ENCODE measurements at places on chromosomes 2 and 18. TPM values are rescaled to one million over a fixed set of nuclear protein-coding genes. Genes with fewer than 3 reads are reported as not detected.

The HOXD10 gene
- total RNA-seq, result 2.7 TPM

The LRRTM1 gene
- 1.2 TPM for total RNA-seq

The DHRS9 gene
- total RNA-seq, result 2.4 TPM

The RAPGEF4 gene
- 22.5 TPM for total RNA-seq

The DOK1 gene
- 19.3 TPM for total RNA-seq

The TDRD15 gene
- total RNA-seq, result 8.4 TPM

The FAP gene
- total RNA-seq, result 2.6 TPM

The CYTIP gene
- 9.1 TPM for total RNA-seq

The KIF1A gene
- total RNA-seq, result 37.0 TPM

DNA sequence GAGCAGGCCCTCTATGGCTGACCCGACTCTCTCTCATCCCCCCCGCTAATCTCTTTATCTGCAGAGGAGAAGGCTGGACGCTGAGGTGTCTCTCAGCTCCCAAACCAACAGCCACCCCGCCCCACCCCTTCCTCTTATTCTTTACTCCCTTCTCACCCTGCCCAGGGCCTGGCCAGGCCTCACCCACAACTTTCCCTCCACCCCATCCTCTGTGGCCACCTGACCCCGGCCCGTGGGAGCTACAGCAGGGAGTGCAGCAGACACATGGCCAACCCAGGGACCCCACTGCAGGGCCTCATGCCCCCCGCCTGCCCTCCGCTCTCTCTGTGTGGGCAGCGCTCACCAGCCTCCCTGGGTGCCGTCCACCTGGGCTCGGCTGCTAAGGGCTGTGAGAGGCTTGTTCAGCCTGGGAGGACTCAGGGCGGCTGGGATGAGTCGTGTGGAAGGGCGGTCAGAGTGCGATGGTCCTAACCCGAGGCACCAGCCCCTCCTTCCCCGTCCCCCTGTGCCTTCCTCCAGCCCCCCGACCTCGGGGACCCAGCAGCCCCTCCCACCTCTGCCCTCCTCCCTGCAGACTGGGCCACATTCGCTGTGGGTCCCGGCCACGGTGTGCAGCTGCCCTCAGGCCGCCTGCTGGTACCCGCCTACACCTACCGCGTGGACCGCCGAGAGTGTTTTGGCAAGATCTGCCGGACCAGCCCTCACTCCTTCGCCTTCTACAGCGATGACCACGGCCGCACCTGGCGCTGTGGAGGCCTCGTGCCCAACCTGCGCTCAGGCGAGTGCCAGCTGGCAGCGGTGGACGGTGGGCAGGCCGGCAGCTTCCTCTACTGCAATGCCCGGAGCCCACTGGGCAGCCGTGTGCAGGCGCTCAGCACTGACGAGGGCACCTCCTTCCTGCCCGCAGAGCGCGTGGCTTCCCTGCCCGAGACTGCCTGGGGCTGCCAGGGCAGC lies 6.8 kb downstream of the NEU4 start:
- peak; percentile 14 for DNase-seq
- no peak overlapping the region for H3K4me3 ChIP-seq
- H3K27ac ChIP-seq, result no peak overlapping the region
- no peaks in the 10 kb centered on the region for H3K27me3 ChIP-seq
- H3K4me1 ChIP-seq, result peaks cover 9% of the 10 kb centered on the region
- H3K36me3 ChIP-seq, result no peaks in the 10 kb centered on the region

DNA sequence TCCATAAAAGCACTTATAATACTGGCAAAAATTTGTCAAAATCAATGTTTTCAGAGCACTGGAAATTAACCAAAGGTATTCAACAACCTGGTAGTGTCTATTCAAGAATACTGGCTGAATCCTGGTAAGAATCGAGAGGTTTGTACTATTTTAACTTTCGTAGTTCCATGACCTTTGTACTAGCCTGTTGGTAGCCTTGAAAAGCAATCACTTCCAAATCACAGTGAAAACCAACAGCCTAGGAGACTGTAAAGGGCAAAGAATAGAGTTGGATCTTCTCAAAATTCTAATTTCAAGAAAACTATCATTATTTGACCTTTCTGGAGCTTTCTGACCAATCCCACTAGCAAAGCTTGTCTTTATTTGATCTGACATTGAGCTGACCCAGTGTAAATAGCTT lies 64.8 kb upstream of the CCDC178 start:
- H3K27ac ChIP-seq, result no peak overlapping the region
- H3K27me3 ChIP-seq, result no peaks in the 10 kb centered on the region
- no peaks in the 10 kb centered on the region for H3K36me3 ChIP-seq
- no peak overlapping the region for H3K4me3 ChIP-seq
- no peak for DNase-seq
- no peaks in the 10 kb centered on the region for H3K4me1 ChIP-seq

DNA sequence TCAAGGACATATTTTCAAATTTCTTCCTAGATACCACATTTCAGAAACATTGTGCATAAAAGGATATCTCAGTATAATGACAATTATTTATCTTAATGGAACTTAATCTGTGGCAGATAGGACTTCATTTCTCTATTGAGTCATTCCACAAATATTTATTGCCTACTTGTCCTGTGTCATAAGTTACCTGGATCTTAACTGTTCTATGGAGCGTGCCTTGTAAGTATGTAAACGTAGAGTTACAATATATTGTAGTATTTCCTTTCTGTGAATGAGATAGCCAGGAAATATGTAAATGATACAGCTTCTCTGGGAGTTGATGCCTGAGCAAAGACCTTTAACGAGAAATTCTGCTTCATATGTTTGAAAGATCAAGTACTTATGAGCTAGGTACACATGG lies 2.5 kb downstream of the AGFG1 start:
- DNase-seq, result no peak
- H3K27me3 ChIP-seq, result no peaks in the 10 kb centered on the region
- H3K27ac ChIP-seq, result no peak overlapping the region
- peaks cover 15% of the 10 kb centered on the region for H3K4me1 ChIP-seq

GRCh38 chr2:79004680-79005079 lies 20.8 kb upstream of the REG3G start:
- no peak for DNase-seq
- H3K4me1 ChIP-seq, result no peaks in the 10 kb centered on the region
- H3K27ac ChIP-seq, result no peak overlapping the region
- H3K4me3 ChIP-seq, result no peak overlapping the region
- H3K27me3 ChIP-seq, result no peaks in the 10 kb centered on the region

- H3K27ac ChIP-seq, result peak overlapping the region; percentile 42
- no peaks in the 10 kb centered on the region for H3K27me3 ChIP-seq
- H3K4me1 ChIP-seq, result peaks cover 14% of the 10 kb centered on the region
- peak; percentile 67 for DNase-seq
Observed at GRCh38 chr18:58847383-58848071, 17.1 kb upstream of the ZNF532 start.

- H3K36me3 ChIP-seq, result no peaks in the 10 kb centered on the region
- DNase-seq, result no peak
- no peak overlapping the region for H3K27ac ChIP-seq
- H3K4me1 ChIP-seq, result no peaks in the 10 kb centered on the region
- no peak overlapping the region for H3K4me3 ChIP-seq
Observed at GRCh38 chr2:163580757-163581156, 155.1 kb downstream of the FIGN start.

- H3K36me3 ChIP-seq, result no peaks in the 10 kb centered on the region
- H3K4me3 ChIP-seq, result no peak overlapping the region
- H3K4me1 ChIP-seq, result no peaks in the 10 kb centered on the region
- H3K27me3 ChIP-seq, result no peaks in the 10 kb centered on the region
- DNase-seq, result no peak
- H3K27ac ChIP-seq, result no peak overlapping the region
Observed at GRCh38 chr2:28438532-28439063, 45.9 kb downstream of the FOSL2 start.

DNA sequence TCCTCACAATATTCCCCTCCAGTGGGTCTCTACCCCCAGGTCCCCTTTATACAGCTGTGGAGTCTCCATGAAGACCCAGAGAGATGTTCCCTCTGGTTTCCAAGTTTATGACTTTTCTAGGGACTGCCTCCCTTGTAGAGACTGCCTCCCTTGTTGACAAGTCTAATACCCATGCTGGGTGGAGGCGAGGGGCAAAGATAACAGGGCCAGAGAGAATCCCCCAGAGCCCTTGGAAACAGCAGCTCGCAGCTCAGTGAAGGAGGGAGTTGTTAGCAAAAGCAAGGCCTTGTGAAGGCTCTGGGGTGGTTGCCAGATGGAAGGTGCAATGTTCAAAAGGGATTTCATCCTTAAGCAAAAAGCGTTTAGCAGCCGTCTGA lies 75.0 kb upstream of the GATA6 start:
- no peaks in the 10 kb centered on the region for H3K36me3 ChIP-seq
- no peak for DNase-seq
- H3K4me3 ChIP-seq, result no peak overlapping the region
- no peaks in the 10 kb centered on the region for H3K27me3 ChIP-seq
- H3K4me1 ChIP-seq, result no peaks in the 10 kb centered on the region
- no peak overlapping the region for H3K27ac ChIP-seq

DNA sequence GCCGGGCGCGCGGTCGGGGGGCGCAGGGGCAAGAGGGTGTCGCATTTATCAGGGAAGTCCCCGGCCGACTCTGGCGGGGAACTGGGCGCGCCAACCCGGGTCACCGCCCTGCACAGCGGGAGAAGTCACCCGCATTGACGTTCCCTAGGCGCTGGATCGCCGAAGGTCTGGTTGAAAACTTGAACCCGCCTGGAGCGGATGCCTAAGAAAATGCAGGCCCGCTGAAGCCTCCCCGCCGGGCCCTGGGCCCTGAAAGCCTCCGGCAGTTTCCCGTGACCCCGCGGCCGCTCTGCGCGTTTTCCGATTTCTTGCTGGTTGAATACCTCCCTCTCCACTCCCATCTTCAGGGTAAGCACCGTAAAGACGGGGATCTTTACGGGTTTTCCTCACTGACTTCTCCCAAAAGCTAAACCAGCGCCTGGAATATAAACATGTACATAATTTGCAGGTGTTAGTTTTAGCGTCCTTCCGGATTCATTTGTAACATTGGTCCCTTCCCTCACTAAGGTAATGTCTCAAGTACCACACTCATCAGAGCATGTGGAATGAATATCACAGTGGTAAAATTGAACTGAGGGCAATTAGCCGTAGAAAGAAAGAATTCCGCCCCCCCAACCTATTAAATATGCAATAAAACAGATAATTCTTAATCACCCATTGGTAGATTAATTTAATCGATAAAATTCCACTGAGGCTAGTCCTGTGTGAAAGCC lies 675 bp upstream of the SPIRE1 start:
- no peaks in the 10 kb centered on the region for H3K36me3 ChIP-seq
- peak; percentile 63 for DNase-seq
- H3K27ac ChIP-seq, result peak overlapping the region; percentile 98
- no peaks in the 10 kb centered on the region for H3K27me3 ChIP-seq

DNA sequence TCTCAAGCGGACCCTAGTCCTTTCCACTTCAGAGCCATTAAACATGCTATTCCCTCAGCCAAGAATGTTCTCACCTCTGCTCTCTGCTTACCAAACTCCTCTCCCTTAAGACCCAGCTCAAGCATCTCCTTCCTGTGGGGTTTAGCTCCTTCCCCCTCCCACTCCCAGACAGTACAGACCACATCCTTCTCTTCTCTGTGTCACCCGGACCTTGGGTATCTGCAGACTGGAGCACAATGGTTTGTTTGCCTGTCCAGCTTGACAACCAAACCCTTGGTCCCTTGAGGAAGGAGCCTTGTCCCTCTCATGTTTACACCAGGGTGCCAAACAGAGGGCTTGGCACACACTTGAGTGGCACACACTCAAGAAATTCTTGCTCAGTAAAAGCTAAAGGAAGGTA lies 4.1 kb upstream of the CD8A start:
- no peaks in the 10 kb centered on the region for H3K4me1 ChIP-seq
- no peak for DNase-seq
- no peak overlapping the region for H3K27ac ChIP-seq
- no peaks in the 10 kb centered on the region for H3K27me3 ChIP-seq

- no peaks in the 10 kb centered on the region for H3K4me1 ChIP-seq
- no peaks in the 10 kb centered on the region for H3K36me3 ChIP-seq
- no peak overlapping the region for H3K27ac ChIP-seq
- DNase-seq, result no peak
- no peaks in the 10 kb centered on the region for H3K27me3 ChIP-seq
Observed at GRCh38 chr2:88549616-88550292, 77.5 kb downstream of the EIF2AK3 start.

DNA sequence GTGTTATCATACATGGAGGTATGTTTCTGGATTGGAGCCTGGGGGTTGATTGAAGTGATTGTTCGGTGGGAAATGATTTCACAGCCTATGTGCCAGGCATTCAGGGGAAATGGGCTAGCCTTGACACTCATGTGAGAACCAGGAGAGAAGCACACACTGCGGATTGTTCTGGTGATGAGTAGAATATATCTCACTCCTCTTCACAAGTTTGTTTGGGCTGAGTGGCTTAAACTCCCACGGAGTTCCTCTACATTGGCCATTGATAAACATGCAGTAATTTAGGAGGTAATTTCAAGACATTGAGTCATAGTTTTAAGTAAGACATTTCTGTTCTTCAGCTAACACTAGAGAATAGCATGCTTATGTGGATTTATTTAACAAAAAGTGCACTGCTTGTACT lies 498.9 kb upstream of the NETO1 start:
- no peak overlapping the region for H3K4me3 ChIP-seq
- no peak overlapping the region for H3K27ac ChIP-seq
- H3K4me1 ChIP-seq, result no peaks in the 10 kb centered on the region
- no peaks in the 10 kb centered on the region for H3K36me3 ChIP-seq
- DNase-seq, result no peak
- no peaks in the 10 kb centered on the region for H3K27me3 ChIP-seq

GRCh38 chr2:60529785-60530627 lies 23.4 kb downstream of the BCL11A start:
- H3K27ac ChIP-seq, result no peak overlapping the region
- no peaks in the 10 kb centered on the region for H3K4me1 ChIP-seq
- no peaks in the 10 kb centered on the region for H3K36me3 ChIP-seq
- H3K4me3 ChIP-seq, result no peak overlapping the region
- no peak for DNase-seq
- H3K27me3 ChIP-seq, result no peaks in the 10 kb centered on the region

DNA sequence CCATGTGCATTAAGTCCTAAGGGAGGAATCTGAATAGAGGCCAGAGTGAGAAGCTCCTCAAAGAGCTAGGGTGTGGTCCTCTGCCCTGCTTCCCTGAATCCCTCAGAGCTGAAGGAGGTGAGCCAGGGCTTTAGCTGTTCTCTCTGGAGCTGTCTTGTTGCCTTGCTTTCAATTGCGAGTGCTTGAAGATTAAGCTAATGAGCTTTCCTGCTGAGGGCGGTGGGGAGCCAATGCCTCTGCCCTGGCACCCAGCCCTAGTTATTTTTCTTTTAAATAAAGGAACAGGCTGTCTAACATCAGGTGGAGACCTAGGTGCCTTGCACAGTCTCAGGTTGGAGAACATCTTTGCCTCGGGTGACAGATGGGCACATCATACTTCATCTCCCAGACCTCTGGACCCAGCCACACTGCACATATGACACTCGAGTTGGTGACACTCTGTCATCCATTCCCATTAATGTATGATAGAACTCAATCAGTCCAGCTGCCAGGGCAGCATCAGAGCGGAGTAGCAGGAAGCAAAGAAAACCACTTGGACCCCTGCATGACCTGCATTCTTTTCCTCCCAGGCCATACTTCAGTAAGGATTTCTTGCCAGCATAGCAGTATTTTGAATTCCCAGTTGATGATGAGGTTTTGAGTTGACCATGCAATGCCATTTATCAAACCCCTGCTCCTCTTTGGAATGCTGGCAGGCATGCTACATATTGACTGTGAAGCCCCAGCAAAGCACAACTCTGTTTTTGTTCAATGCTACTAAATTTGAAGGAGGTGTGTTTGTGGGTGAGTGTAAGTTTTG lies 292.7 kb downstream of the RNF144A start:
- no peak for DNase-seq
- H3K4me3 ChIP-seq, result no peak overlapping the region
- no peak overlapping the region for H3K27ac ChIP-seq

GRCh38 chr2:25324905-25325592 lies 16.7 kb downstream of the DNMT3A start:
- no peaks in the 10 kb centered on the region for H3K36me3 ChIP-seq
- H3K27me3 ChIP-seq, result no peaks in the 10 kb centered on the region
- peak overlapping the region; percentile 24 for H3K27ac ChIP-seq
- peak; percentile 60 for DNase-seq

All from testis (tissue), 5 donors.